Gastroesophageal sphincter (tissue), 4 donors: ENCODE measurements at places on chromosomes 3 and 15.

- H3K36me3 ChIP-seq = no peaks in the 10 kb centered on the region
- no peak overlapping the region for H3K27ac ChIP-seq
- H3K4me3 ChIP-seq = no peak overlapping the region
- H3K4me1 ChIP-seq = no peaks in the 10 kb centered on the region
- no peak for ATAC-seq
Observed at GRCh38 chr3:191631496-191631895, 170.5 kb downstream of the PYDC2 start.

- no peaks in the 10 kb centered on the region for H3K4me1 ChIP-seq
- H3K4me3 ChIP-seq = no peak overlapping the region
- H3K36me3 ChIP-seq = no peaks in the 10 kb centered on the region
- no peaks in the 10 kb centered on the region for H3K27me3 ChIP-seq
Observed at GRCh38 chr15:31013863-31014607, 22.6 kb upstream of the MTMR10 start.

DNA sequence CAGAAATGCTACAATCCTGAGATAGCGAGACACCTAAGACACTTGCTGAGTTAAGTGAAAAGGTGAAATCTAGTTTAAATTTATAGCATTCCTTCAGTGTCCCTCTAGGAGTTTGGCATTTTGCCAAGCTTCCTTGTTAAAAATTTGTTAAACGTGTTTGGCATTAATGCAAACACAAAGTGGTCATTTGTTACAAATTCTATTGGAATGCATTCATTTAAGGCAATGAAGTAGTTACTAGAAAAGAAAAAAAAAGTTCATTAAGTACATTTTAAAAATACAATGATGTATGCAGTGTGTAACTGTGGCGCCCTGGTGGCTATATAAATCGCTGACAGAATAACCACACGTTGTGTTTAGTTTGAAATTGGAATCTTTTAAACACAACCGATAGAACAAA is 31.3 kb upstream of the WNT5A start:
- no peak for ATAC-seq
- peaks cover 5% of the 10 kb centered on the region for H3K4me1 ChIP-seq
- no peaks in the 10 kb centered on the region for H3K36me3 ChIP-seq
- H3K4me3 ChIP-seq = no peak overlapping the region

DNA sequence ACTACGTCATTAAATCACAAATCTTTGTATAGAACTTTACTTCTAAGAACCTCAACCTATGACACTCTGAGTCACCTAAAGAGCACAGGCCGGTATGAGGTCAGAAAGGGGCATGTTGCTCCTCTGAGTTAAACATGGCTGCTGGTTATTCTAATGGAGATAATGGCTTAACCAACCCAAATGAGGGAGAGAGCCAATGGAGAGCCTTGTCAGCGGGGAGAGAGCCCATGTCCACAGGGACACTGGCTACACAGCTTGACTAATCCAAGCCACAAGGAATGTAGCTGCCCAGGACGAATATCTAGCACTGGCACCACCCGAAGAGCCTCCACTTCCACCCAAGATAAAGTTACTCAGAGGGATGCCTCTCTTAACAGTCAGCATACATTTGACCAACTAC is 77.0 kb upstream of the STAC start:
- no peaks in the 10 kb centered on the region for H3K4me1 ChIP-seq
- no peaks in the 10 kb centered on the region for H3K36me3 ChIP-seq
- no peak overlapping the region for H3K27ac ChIP-seq
- no peak overlapping the region for H3K4me3 ChIP-seq
- no peak for ATAC-seq
- no peaks in the 10 kb centered on the region for H3K27me3 ChIP-seq

DNA sequence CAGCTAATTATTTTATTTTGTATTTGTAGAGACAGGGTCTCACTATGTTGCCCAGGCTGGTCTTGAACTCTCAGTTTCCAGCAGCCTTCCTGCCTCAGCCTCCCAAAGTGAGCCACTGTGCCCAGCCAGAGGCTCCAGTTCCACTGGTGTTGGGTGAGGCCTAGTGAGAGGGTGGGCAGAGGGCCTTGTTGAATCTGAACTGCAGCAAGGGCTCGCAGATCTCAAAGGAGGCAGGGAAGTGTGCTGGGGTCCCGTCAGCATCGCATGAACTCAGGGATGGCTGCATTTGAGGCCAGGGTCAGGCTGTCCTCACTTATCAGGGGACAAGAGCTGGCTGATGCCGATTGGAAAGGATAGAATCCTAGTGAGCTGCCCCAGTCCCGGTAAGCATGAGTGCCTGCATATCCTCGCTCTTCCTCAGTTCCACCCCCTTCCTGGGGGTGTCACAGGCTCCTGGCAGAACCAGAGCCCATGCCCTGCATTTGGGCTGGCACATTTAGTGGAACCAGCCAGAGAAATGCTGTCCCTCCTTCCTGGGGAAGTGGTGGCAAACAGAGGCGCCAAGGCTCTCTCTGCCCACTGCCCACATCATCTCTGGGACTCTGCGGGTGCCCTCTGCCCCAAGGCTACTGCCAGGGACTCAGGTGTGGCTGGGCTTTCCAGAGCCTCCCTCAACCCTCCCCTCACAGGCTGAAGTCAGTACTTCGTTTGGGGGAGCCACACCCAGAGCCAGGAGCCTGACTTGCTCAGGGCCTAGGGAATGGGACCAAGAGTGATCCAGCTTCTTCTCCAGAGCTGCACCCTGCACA is 24.1 kb downstream of the ALS2CL start:
- H3K4me3 ChIP-seq = no peak overlapping the region
- H3K27ac ChIP-seq = no peak overlapping the region
- H3K27me3 ChIP-seq = no peaks in the 10 kb centered on the region
- peaks cover 14% of the 10 kb centered on the region for H3K4me1 ChIP-seq

GRCh38 chr15:33680336-33680735 is 288.0 kb upstream of the CHRM5 start:
- no peaks in the 10 kb centered on the region for H3K27me3 ChIP-seq
- no peak for ATAC-seq
- H3K4me1 ChIP-seq = no peaks in the 10 kb centered on the region

GRCh38 chr15:41993472-41994170 is 21.3 kb upstream of the EHD4 start:
- H3K27ac ChIP-seq = no peak overlapping the region
- no peak for ATAC-seq
- no peaks in the 10 kb centered on the region for H3K4me1 ChIP-seq
- H3K4me3 ChIP-seq = no peak overlapping the region
- H3K36me3 ChIP-seq = no peaks in the 10 kb centered on the region

GRCh38 chr3:17810759-17811158 is 68.3 kb upstream of the TBC1D5 start:
- H3K27me3 ChIP-seq = no peaks in the 10 kb centered on the region
- no peak overlapping the region for H3K27ac ChIP-seq
- ATAC-seq = no peak
- H3K4me3 ChIP-seq = no peak overlapping the region
- no peaks in the 10 kb centered on the region for H3K4me1 ChIP-seq

DNA sequence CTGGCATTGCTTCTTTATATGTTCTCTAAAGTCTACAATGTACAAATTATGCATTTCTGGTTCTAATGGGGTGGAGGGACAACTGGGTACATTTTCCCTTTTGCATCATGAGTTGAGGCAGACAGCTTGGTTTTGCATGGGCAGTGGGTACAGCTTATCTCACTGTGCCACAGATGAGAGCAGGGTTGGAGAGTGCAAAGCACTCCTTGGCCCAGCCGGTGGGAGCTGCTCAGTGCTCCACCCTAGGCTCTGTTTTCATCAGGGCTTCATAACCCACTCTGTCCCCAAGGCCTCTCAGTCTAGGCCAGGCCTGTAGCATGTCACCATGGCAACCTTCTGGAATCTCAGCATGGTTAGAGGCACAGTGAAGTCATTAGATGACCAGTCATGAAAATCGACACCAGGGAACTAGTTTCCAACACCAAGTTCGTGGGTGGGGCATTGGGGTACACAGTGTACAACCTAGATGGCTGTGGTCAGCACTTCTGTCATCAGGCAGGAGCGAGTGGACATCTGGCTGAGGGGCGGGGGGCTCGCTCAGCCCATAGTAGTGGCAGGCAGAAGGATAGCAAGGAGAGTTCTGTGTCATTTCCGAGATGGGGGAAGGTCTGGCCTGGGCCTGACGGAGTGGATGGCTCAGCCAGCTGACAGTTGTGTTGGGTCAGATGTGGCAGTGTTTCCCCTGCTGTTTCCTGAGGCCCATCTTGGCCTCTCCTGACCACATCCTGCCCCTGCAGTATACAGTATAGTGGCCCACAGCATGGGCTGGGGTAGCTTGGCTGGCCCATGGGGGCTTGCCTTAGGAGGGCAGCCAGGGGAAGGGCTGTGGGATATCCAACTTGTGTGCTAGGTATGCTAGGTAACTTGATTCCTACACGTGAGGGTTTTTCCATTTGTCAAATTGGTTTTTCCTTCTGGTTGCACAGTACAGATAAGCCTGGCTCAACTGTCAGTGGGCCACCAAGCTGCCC is 75.7 kb upstream of the PRR23C start:
- no peak overlapping the region for H3K27ac ChIP-seq
- no peak overlapping the region for H3K4me3 ChIP-seq
- no peaks in the 10 kb centered on the region for H3K27me3 ChIP-seq

DNA sequence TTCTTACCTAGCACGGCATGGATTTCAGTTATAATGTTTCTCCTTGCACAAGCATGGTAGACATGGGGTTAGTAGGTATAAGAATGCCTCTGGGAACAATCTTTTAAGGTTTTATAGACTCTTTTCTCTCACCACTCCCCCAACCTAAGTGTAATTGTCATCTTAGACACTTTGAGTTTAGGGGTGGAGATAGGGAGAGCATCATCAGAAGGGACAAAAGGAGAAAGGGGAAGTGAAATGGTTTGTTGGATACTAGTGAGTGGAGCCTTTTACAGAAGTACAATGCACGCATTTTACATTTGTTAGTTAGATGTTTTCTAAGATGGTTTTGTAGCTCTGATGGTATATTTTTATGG is 189.2 kb downstream of the TP63 start:
- no peak for ATAC-seq
- H3K4me1 ChIP-seq = no peaks in the 10 kb centered on the region
- H3K27ac ChIP-seq = no peak overlapping the region
- no peak overlapping the region for H3K4me3 ChIP-seq
- H3K27me3 ChIP-seq = no peaks in the 10 kb centered on the region
- no peaks in the 10 kb centered on the region for H3K36me3 ChIP-seq

- no peak overlapping the region for H3K27ac ChIP-seq
- no peak overlapping the region for H3K4me3 ChIP-seq
- ATAC-seq = no peak
- H3K36me3 ChIP-seq = no peaks in the 10 kb centered on the region
- H3K4me1 ChIP-seq = no peaks in the 10 kb centered on the region
Observed at GRCh38 chr3:107845380-107846278, 245.2 kb downstream of the CD47 start.
